NCI-H526 (cell line): ENCODE measurements at places on chromosomes 16 and 17.
A peak's percentile ranks its signal among the peaks of the same experiment; 100 is the strongest.

DNA sequence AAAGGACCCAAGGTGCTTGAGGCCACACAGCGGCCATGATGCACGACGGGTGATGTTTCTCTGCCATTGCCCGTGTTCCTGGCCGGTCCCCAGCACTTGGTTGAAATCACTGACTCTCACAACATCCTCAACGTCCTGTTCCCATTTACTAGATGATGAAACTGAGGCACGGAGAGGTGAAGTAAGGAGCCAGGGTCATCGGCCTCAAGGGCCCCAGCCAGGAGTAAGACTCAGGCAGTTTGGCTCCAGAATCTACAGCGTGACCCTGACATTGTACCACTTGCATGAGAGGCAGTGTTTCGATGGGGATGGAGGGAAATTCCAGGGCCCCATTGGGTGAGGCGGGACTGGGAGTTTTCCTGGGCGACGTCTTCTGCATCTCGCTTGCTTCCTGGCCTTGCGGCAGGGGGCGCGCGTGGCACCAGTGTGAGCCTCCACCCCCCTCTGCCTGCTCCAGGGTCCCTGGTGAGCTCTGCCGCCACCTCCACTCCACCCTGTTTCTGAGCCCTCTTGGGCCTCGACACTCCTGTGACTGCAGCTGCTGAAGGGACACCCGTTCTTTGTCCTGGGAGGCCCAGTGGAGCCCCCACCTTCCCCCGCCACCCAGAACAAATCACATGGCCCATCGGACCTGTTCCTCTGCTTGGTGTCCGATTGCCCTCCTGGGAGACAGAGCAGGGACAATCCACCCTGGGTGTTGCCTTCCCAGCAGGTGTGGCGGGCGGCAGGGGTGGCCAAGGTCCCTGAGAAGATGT, 133.0 kb upstream of the GSE1 start:
- DNase-seq = peak; percentile 61

DNA sequence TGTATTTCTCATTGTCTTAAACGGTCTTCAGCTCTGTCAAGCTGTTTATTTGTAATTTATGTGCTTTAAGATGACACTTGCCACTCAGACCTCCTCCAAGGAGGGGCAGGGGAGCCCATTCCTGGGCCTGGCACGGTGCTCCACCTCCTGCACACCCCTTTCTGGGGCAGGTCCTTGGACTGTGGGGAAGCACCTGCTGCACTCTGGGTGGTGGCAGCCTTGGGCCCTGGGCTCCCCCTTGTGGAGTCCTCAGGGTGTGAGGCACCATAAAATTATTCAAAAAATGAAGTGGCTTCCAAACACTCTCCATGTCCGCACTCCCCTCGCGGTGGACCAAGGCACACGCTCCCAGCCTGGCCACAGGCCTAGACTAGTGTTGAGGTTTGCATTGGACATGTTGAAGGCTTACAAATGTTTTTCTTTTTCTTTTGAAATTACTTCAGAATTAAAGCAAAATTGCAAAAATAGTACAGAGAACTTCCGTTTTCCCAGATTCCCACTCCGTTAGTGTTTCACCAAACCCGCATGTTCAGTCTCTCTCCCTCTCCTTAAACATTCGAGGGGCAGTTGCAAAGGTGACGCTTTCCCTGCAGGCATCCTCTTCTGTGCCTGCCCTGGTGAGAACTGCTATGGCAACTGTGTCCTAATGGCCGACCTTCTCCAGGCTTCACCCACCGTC, 32.4 kb downstream of the FOXK2 start:
- peak; percentile 61 for DNase-seq

DNA sequence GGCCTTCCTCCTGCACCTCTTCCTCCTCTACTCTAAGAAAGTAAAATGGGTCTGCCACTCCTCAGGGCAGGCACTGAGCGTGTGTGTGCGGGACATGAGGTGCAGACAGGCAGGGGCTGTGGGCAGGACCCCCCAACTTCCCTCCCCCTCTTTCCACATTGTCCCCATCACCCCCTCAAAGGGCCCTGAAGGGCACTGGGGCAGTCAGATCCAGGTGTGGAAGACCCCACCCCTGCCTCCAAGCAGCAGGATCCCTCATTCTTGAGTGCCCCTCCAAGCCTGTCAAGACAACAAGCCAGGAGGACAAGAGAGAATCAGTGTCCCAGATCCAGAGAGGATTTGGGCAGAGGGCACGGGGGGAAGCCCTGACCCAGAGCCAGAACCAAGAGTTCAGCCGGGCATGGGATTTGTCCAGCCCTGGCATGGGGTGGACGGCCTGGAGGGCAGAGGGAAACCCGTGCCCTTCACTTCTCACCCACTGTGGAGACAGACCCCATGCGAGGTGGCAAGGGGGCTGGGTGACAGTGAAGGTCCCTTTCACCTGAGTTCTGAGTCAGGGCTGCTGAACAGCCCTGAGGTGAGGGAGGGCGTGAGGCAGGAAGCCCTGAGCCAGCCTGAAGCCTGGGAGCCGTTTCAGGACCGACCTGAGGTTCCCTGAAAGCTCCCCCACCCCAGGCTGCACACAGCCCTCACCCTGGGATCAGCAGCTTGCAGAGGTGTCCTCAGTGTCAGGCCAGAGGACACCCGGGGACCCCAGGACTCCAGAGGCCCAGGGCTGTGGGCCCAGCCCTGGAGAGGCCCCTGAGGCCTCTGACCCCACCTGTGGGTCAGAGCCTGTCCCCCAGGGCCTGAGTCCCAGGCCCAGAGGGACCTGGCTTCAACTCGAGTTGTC, 45.8 kb downstream of the USP22 start:
- no peak for DNase-seq

- DNase-seq = no peak
These were observed 14.7 kb downstream of the AIPL1 start for GRCh38 chr17:6420173-6420641.

- no peak for DNase-seq
These were observed 80.4 kb downstream of the COX10 start for GRCh38 chr17:14149751-14150150.

GRCh38 chr16:8867932-8868415, 832 bp downstream of the CARHSP1 start:
- no peak for DNase-seq

DNA sequence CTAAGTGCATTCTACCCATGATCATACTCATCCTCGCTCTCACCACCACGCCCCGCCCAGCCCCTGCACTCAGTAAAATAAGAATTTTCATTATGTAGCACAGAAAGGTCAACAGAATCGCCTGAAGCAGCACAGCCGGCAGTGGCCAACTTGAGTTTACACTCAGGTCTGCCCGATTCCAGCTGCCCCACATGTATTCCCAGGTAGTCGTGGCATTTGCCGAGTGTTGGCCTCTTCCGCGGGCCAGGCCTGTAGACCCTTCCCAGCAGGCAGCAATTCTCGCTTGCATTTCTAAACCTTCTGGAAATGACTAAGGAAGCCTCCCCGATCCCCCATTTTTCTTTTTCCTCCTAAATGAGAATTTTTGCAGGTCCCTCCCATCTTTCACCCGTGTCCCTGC, 609 bp downstream of the CNGB1 start:
- no peak for DNase-seq

GRCh38 chr17:69551212-69552010, 136.9 kb downstream of the MAP2K6 start:
- no peak for DNase-seq

GRCh38 chr16:64004116-64004515, 1117.7 kb downstream of the CDH11 start:
- DNase-seq = no peak

- no peak for DNase-seq
These were observed 34.5 kb downstream of the ABCC1 start for GRCh38 chr16:15983898-15984297.

DNA sequence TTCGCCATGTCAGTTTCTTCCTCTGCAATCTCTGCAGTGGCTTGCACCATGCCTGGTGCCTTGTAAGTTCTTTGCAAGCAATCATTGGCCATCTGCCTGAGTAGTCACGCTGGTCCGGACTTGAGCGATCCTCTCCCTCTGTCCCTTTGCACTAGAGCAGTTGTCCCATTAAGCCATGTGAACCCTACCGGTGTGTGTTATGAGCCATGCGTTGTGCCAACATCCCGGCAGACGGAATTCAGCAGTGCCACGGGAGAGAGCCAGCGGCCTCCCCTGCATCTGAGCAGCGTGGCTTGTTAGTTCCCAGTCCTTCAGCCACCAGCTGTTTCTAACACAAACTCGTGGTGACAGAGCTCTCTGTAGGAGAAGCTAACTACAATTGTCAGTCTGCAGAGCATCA, 275.1 kb upstream of the HSBP1 start:
- DNase-seq = no peak

- DNase-seq = no peak
These were observed 15.0 kb downstream of the CD300E start for GRCh38 chr17:74608511-74608910.

GRCh38 chr17:81635973-81636504, 873 bp downstream of the NPLOC4 start:
- DNase-seq = no peak

DNA sequence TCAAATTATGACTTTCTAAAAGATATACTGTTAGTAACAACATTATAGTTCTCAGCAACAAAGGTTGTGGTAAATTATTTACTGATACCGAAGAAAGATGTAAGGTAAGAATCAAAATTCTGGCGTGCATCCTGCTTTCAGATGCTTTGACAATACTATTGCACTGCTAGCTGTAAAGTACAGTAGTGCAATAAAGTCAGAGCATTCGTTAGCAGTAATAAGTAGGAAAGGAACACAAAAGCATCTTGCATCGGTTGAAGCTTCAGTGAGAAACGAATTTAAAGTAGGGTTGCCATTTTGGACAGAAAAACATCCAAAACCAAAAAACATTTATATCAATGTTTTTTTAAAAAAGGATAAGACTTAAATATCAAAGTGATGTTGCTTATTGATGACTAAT, 4.0 kb downstream of the SKA2 start:
- no peak for DNase-seq

DNA sequence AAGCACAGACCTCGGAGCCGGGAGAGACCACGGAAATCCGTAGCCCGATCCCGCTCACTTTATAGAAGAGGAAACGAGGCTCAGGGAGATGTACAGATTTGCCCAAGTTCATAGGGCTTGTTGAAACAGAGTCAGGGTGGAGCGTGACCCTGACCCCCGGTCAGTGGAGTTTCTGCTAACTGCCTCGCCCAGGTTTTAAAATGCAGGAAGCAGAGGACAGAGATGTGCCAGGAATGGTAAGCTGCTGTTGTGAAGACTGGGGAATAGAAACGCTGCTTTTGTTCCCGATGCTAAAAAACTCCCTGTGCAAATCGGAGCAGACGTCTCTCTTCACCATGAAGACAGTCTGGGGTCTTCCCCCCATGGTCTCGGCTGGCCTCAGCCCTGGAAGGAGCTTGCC, 403.0 kb downstream of the SEC14L1 start:
- no peak for DNase-seq
